ENCODE measurements at places on chromosomes 4 and X.
A peak's percentile ranks its signal among the peaks of the same experiment; 100 is the strongest.

DNA sequence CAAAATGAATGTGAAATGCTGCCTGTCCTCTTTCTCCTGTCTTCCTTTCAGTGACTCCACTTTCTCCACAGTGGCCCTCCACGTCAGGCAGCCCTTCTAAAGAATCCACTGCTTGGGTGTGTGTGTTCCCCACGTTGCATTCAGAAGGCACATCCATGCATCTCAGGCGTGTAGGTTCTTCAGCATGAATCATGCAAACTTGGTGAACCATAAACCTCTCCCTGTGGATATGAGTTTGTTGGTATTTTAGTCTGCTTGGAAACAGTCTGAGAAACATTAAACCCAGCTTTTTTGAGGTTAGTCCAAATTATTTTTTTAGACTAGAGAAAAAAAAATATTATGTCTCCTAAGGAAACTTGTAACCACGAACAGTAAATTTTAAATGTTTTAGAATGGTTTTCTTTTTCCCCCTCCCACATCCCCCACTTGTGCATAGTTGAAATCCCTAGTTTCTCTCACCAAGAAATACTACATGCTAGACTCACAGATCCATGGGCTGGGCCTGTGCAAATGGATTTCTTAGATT is 251.6 kb downstream of the CBR4 start:
- no peak for DNase-seq

DNA sequence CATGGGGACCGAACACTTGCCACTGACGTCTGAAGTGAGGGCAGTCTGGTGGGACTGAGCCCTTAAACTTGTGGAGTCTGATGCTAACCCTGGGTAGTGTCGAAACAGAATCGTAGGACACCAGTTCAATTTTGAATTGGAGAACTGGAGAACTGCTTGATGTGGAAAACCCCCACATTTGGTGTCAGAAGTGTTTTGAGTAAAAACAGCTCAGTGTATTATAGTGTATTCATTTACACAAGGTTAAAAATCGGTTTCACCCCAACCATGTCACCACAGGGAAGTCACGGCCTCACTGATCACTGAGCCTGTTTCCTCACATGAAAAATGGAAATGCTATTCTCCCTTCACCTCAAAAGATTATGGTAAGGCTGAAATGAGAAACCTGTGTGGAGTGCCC is 21.9 kb downstream of the PIN4 start:
- no peak for DNase-seq

GRCh38 chr4:139622901-139623381 is 42.7 kb upstream of the MGST2 start:
- DNase-seq, result no peak

GRCh38 chr4:149489321-149489720 is 326.3 kb downstream of the IQCM start:
- DNase-seq, result no peak

DNA sequence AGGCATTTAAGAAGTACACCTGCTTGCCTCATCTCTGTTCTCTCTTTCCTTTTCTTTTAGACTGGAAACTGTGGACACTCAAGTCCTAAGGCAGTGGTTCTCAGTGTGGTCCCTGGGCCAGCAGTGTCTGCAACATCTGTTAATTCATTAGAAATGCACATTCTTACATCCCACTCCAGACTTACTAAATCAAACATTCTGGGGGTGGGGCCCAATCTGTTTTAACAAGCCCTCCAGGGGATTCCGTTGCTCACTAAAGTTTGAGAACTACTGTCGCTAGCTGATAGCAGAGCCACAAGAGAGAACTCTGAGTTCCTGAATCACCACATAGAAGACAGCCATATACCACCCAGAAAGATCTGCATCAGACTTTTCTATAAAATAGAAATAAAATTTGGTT is 430.6 kb downstream of the BCOR start:
- DNase-seq, result peak; percentile 41

GRCh38 chr4:105624530-105624929 is 72.1 kb downstream of the ARHGEF38 start:
- DNase-seq, result peak; percentile 39

DNA sequence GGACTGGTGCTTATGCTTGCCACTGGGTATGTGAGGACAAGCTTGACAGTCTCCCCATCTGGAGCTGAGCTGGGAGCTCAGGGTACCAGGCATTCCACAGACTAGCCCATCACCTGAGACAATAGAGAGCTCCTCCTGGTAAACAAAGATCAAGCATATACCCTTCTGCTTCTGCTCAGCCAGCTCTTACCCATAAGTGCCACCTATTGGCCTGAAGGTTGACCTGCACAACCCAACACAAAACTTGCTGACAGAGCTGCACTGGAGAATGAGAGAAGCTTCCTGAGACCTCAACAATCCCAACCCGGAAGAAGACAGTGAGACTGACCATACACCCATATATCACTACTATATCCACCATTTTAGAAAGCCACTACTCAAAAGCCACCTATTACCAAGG is 1049.2 kb upstream of the INTU start:
- DNase-seq, result peak; percentile 3

All from hematopoietic multipotent progenitor cell treated with erythropoietin and hydrocortisone succinate and interleukin-3 and kit ligand, for 6 days (in vitro differentiated cells).